ENCODE measurements at places on chromosomes 3 and 15.

DNA sequence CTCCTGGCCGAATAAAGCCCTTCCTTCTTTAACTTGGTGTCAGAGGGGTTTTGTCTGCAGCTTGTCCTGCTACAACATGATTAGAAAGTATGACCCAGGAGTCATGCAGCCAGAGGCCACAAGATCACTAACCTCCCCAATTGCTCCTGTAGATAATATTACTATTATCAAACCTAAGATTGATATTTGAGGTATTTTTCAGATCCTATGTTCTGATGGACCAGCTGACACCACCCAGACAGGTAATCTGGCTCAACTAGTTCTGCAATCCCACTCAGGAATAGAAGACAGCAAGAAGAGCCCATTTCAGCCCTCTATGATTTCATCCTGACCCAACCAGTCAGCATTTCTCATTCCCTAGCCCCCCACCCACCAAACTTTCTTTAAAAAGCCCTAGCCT is 23.3 kb upstream of the LIMD1 start:
- DNase-seq, result no peak

DNA sequence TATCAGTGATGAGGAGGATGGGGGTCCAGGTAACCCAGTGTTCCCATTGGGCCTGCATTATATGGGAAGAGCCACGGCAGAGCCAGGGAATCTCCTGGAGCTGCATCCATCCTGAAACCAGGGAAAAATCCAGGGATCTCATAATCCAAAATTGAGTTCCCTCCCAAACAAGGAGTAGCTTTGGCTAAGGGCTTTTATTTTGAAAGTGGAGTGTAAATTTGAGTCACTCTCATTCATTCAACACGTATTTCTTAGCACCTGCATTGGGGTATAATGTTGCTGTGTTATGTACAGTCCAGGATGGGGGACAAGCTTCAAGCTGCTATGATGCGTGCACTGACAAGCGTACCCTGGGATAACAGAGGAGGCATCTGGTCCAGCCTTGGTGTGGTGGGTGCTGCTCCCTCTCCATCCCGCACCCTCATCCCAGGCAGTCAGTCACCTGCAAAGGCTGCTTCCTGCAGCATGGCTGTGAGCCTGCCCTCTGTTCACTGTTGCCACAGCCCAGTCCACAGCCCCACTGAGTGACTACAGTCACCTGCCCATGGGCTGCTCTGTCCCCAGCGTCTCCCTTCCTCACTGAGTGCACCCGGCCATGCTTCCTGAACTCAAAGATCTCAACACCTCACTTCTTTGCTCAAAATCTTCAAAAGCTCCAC is 135.6 kb downstream of the OPA1 start:
- DNase-seq, result no peak

GRCh38 chr3:107979538-107979937 is 111.3 kb downstream of the CD47 start:
- DNase-seq, result no peak

DNA sequence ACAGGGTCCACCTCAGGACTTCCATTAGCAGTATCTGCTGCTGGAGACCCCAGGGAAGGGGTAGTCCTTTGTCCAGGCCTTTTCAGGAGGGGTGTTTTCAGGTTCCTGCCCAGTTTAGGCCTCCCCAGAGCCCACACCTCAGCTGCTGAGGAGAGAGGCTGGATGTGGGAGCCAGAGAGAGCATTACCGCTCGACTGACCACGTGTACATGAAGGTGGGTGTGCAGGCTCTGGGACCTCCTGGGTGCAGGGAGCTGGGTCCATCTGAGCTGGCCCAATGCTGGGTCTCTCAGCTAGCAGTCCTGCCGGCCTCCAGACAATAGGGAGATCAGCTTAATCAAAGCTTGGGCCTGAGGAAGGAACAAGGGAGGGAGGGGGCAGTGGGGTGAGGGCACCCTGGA is 29.1 kb upstream of the POLG start:
- no peak for DNase-seq

- peak; percentile 17 for DNase-seq
Observed at GRCh38 chr15:92845126-92845508, 55.0 kb upstream of the CHD2 start.

DNA sequence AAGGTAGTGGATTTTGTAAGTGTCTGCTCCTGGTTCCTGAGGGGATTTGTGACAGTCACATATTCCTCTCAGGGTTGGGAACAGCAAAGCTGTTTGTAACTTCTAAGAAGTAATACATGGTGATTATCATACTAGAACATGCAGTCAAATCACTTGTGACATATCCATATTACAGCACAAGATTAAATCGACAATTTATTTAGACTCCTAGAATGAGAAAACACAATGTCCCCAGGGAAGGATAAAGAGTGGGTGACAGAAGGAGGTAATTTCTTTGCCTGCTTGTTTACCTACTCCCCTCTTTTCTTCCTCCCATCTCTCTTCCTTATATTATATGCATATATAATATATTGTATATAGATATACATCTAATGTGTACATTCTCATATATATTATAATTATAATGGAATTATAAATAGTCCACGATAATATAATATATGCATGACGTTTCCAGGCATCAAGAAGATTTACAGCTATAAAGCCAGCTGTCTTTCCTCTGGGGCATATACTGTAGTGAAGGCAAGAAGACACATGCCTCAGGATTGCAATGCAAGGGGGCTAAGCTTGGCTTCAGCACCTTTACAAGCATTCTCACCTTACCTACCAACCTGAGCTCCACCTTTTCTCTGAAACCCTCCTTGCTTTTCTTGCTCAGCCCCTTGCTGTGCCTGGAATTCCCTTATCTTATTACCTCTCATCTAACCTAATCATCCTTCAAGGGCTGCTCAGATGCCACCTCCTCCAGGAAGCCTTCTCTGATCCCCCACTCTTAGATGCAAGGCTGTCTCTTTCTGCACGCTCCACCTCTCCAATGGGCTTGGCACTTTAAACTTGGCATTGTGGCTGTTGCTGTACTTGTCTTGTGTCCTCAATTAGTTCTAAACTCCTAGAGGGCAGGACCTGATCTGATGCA is 73.1 kb upstream of the PIAS1 start:
- DNase-seq, result no peak

- DNase-seq, result no peak
Observed at GRCh38 chr3:38276081-38276916, 5.8 kb upstream of the SLC22A14 start.

DNA sequence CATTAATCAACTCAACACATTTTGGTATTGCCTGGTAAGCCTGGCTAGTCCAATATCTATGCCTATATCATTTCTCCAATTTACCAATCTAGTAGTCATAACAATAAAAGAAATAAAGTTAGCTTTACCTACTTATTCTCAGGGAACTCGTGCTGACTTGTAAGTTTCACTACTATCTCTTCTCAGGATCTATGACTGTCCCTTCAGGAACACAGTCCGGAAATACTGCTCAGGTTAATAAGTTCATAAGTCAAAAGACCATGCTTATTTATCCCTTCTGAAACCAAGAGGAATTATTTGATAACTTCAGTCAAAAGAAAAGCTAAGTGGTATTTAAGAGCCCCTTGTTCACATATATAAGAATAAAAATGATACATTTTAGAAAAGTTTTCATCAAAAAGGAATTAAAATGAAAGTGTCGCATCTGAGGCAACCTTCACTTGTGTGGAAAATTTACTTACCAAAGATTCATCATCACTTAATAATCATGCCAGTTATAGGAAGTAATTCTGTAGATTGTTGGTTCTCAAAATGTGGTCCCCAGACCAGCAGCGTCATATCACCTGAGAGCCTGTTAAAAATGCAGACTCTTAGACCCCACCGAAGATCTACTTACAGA is 15.5 kb upstream of the THRB start:
- DNase-seq, result no peak

DNA sequence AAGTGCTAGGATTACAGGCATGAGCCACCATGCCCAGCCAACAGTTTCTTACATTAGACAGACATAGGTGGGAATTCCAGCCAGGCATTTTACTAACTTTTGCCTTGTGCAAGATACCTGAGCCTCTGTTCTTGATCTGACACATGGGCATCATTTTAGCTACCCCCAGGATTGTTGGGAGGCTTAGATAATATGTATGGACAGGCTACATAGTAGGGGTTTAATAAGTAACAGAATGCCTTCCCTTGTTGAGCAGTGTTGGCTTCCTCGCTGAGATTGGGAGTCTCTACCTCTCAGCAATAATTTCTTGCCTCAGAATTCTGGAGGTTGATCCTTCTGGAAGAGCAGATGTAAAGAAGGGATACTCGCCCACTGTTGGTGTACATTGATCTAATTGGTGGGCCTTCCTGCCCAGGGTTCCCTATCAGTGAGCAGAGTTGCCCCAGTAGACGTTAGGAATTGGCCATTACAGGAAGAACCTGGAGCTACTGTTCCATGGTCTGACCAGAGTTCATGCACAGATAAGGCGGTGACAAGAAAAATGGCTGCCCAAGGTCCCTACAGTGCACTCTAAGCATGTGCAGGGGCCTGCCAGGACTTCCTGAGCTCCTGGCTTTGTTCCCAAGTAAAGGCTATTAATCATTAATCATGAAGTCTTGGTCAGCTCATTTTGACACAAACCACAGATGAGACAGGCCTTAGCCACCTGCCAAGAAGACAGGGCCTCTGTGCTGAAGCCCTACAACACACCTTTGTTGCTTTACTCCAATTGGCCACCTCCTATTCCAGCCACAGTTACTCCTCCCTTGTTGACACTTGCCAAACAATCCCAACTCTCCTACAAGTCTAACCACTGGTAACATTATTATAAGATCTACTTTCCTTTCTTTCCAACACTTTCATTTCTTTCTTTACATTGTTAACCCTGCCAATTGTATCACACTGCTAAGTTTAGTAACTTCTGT is 5.0 kb upstream of the IL17RE start:
- DNase-seq, result no peak

DNA sequence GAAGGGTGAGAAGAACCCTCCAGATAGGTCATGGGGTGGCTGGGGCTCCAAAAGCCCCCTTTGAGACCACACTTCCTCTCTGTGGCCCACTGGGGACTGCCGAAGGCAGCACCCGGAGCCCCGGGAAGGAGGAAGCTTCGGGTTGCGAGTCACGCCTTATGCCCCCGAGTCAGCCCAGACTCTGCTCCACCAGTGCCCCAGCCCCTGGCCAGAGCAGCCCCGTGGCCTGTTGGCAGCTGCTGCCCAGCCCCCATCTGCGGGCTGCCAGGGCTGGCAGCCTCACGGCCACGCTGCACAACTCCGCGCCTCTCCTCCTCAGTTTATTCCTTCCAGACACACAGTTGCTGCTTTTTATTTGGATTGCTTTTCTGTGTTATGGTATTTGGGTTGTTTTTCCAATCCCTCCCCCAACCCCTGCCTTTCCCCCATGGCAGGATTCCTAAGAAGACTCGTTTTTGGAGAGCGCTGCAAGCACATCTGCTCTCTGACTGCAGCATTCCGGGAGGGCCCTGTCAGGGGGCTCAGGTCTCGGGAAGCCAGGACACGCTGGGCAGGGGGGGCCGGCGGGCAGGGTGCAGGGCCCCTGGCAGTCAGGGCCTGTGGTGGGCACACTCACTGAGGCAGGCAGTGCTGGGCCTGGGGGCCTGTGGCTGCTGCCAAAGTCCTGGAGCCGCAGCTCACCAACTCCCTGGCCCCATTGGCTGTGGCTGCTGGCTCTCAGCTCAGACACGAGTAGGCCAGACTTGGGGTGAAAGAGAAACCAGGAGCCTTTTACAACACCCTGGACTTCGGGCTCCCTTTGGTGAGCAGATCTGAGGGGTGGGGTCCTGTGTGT is 20.2 kb downstream of the MAGEF1 start:
- DNase-seq, result peak; percentile 63

GRCh38 chr3:89227218-89227617 is 119.8 kb downstream of the EPHA3 start:
- DNase-seq, result no peak

GRCh38 chr15:55590788-55591187 is 2.6 kb upstream of the PYGO1 start:
- no peak for DNase-seq

DNA sequence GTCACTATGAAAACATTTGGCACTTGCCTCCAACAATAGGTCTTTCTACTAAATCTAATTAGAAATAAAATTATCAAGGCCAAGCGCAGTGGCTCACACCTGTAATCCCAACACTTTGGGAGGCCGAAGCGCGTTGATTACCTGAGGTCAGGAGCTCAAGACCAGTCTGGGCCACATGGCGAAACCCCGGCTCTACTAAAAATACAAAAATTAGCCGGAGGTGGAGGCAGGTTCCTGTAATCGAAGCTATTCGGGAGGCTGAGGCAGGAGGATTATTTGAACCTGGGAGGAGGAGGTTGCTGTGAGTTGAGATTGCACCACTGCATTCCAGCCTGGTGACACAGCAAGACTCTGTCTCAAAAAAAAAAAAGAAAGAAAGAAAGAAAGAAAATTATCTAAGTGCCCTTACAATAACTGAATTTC is 1.6 kb upstream of the PLD1 start:
- no peak for DNase-seq

GRCh38 chr3:119762876-119763275 is 19.0 kb upstream of the NR1I2 start:
- no peak for DNase-seq

DNA sequence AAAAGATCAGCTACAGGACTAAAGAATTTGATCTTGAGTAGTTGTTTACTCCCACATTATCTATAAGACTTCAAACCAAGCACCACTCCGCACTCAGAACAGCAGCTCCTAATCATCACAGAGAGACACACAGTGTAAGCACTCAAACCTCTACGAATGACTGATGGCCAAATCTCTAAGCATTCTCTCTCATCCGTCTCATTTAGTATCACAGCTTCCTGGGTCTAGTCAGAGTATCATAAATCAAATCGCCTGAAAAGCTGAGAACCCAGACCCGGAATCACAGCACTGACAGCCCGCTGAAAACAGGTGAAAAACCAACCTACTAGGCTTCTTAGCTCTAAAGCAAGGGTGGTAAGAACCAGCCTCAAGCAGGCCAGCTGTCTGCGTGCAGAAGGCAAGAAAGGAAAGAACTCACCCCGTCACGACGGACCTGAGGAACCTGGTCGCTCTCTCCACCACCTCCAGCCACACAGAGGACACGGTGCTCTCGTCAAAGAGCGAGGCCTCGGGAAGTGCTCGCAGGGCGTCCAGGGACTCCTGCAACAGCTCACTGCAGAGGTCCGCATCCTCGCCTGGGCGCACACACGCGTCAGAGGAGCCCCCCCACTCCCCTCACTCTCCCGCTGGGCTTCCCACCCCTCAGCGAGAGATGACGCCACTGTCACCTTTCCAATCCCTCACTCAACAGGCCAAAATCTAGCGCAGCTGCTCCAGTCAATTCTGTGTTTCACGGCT is 47.9 kb downstream of the HERC2 start:
- no peak for DNase-seq

DNA sequence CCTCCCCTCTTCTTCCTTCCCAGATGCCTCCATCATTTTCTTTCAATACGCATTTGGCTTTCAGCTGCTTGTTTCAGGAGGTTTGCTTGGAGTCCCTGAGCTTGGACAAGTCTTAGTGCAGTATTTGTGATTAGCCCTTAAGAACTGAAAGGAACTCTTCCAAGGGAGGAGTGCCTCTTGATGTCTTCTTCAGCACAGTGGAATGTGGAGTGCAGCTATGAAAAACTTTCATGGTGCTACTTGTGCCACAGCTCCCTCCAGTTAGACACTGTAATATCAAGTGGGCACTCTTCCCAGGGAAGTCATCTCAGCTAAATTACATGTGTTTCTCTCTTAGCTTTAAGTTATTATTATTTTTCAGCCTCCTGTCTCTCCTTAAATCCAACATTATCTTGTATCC is 173.1 kb downstream of the NECTIN3 start:
- no peak for DNase-seq

GRCh38 chr3:126733061-126733430 is 29.0 kb downstream of the CHCHD6 start:
- no peak for DNase-seq

All from midbrain (tissue), 1 donor.